ENCODE measurements at places on chromosomes 11 and 22. TPM values are rescaled to one million over a fixed set of nuclear protein-coding genes. Genes with fewer than 3 reads are reported as not detected.

DNA sequence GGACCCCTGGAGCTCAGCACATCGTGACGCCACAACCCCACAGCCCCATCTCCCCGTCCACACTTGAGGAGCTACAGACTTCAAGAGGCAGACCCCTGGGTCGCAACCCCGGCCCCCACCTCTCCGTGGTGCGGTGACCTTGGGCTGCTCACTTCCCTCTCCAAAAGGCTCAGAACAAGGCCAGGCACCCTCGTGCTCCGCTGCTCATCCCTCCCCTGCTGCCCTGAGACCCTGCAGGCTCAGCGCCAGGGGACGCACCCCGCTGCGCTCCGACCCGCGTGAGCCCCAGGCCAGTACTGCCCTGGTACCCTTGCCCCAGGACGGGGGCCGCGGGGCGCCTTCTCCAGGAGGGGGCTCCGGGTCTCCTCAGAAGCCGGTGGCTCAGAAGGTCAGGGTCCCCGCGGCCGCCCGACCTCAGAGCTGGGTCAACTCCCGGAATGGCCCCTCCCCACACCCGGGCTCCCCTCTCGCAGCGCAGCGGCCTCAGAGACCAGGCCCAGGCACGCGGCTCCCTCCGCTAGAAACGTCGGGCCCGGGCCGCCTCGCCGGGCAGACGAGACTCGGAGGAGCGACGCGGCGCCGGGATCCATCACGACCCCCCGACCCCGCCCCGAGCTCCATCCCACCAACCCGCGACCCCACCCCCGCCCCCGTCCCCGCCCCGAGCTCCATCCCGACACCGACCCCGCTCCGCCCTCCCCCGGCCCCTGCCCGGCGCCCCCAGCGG is 563 bp downstream of the GATD1 start:
- no peaks in the 10 kb centered on the region for H3K36me3 ChIP-seq
- peak overlapping the region; percentile 79 for H3K27ac ChIP-seq
- no peak for DNase-seq

DNA sequence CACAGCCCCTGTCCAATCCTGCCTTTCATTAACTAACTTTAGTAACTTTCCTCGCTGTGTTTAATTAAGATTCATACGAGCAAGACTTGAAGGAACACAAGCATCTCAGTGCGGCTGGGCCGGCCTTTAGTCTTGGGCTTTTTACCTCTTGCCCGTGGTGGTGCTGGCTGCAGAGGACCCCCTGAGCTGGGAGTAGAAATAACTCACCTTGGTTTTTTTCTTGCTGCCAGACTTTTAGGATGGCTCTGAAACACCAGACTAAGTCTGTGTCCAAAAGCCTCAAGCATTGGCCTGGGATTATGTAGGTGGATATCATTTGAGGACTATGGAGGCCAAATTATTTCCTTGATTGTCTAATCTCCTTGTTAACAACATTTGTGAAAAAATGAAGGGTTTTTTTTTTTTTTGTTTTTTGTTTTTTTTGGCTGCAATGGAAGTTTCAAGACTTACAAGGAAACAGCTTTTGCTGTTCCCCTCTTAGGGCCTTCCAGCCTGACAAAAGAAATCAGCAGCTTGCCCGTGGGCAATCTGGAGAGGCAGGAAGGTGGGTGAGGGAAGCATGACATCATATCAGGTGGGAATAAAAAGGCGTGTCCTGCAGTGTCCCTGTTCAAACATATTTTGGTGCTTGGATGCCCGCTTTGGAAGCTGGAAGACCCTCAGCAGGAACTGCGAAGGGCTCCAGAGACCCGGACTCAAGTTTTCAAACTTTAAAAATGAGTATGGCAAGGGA is 44.0 kb downstream of the SMIM38 start:
- peak; percentile 34 for DNase-seq
- no peaks in the 10 kb centered on the region for H3K36me3 ChIP-seq
- peaks cover 31% of the 10 kb centered on the region for H3K4me1 ChIP-seq

GRCh38 chr22:50074056-50074455 is 11.2 kb downstream of the MLC1 start:
- H3K36me3 ChIP-seq = no peaks in the 10 kb centered on the region
- DNase-seq = no peak
- no peaks in the 10 kb centered on the region for H3K27me3 ChIP-seq
- no peak overlapping the region for H3K27ac ChIP-seq
- no peaks in the 10 kb centered on the region for H3K4me1 ChIP-seq

- peak; percentile 82 for DNase-seq
- no peak overlapping the region for H3K4me3 ChIP-seq
- no peaks in the 10 kb centered on the region for H3K27me3 ChIP-seq
- no peaks in the 10 kb centered on the region for H3K4me1 ChIP-seq
- no peak overlapping the region for H3K27ac ChIP-seq
Measured at GRCh38 chr11:58927393-58928106, 11.7 kb upstream of the GLYATL1 start.

GRCh38 chr11:61133956-61134662 is 27.1 kb downstream of the VPS37C start:
- no peak for DNase-seq
- no peaks in the 10 kb centered on the region for H3K27me3 ChIP-seq
- peaks cover 5% of the 10 kb centered on the region for H3K4me1 ChIP-seq

GRCh38 chr11:78715639-78716311 is 141.1 kb upstream of the NARS2 start:
- no peaks in the 10 kb centered on the region for H3K4me1 ChIP-seq
- no peaks in the 10 kb centered on the region for H3K36me3 ChIP-seq
- DNase-seq = peak; percentile 21
- no peak overlapping the region for H3K27ac ChIP-seq
- no peak overlapping the region for H3K4me3 ChIP-seq

- no peak overlapping the region for H3K27ac ChIP-seq
- no peaks in the 10 kb centered on the region for H3K36me3 ChIP-seq
- DNase-seq = no peak
- H3K4me1 ChIP-seq = peaks cover 4% of the 10 kb centered on the region
- H3K27me3 ChIP-seq = peaks cover 7% of the 10 kb centered on the region
Measured at GRCh38 chr22:44277386-44278135, 35.2 kb downstream of the SHISAL1 start.

- H3K27ac ChIP-seq = no peak overlapping the region
- peaks cover 8% of the 10 kb centered on the region for H3K27me3 ChIP-seq
- H3K36me3 ChIP-seq = no peaks in the 10 kb centered on the region
Measured at GRCh38 chr11:76317296-76317695, 63.6 kb downstream of the THAP12 start.

- H3K27ac ChIP-seq = no peak overlapping the region
- no peaks in the 10 kb centered on the region for H3K4me1 ChIP-seq
- no peak for DNase-seq
- H3K4me3 ChIP-seq = no peak overlapping the region
- no peaks in the 10 kb centered on the region for H3K27me3 ChIP-seq
Measured at GRCh38 chr11:125476721-125477120, 19.3 kb downstream of the FEZ1 start.

DNA sequence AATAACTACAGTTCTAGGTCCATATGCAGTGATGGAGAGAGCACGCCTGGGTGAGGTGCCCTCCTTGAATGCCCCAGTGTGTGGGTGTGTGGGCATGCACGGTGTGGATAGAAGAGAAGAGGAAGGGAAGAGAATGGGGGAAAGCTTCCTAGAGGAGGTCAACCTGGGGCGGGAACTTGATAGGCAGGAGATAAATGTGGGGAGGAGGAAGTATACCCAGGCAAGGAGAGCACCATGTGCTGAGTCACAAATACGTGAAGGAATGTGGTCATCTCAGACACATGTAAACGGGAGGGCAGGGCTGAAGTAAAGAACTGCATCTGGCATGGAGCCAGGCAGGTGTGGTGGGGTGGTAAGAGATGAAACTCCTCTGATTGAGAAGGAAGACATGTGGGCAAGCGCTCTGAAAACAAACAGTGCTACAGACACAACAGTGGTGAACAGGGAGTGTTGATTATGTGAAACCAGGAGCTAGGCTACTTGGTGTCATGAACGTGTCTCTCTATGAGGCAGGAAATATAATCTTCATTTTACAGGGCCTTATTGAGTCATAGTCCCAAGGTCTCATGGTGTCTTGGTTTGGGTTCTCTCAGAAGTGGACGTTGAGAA is 61.5 kb upstream of the EED start:
- H3K27me3 ChIP-seq = no peaks in the 10 kb centered on the region
- H3K36me3 ChIP-seq = no peaks in the 10 kb centered on the region
- DNase-seq = no peak
- H3K27ac ChIP-seq = no peak overlapping the region
- H3K4me1 ChIP-seq = no peaks in the 10 kb centered on the region

DNA sequence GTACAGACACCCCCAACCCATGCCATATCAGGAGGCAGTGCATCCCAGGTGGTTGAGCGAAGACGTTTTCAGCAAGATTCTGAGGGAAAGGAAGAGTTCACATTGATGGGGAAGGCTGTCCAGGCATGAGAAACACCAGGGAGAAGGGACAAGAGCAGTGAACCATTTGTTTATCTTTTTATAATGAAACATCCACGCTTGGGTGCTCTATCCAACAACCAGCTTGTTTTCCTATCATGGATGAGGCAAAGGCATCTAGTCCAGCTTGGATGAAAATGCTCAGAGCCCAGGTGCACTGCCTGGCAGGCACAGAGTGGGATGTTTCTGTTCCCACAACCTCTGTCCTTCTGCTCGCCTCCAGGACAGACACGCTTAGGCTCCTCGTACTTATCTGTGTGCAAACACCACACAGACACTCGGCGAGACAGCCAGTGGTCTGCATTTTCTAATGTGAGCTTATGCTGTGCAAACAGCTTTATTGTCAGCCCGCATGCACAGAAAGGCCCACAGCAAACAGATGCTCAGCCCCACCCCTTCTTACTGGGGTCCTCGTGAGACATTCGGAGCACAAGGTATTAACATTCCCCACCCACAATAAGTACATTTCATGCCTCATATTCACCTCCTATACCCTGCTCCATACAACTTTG is 45.4 kb upstream of the NTM start:
- DNase-seq = no peak
- H3K4me1 ChIP-seq = no peaks in the 10 kb centered on the region
- no peaks in the 10 kb centered on the region for H3K27me3 ChIP-seq
- H3K36me3 ChIP-seq = no peaks in the 10 kb centered on the region

DNA sequence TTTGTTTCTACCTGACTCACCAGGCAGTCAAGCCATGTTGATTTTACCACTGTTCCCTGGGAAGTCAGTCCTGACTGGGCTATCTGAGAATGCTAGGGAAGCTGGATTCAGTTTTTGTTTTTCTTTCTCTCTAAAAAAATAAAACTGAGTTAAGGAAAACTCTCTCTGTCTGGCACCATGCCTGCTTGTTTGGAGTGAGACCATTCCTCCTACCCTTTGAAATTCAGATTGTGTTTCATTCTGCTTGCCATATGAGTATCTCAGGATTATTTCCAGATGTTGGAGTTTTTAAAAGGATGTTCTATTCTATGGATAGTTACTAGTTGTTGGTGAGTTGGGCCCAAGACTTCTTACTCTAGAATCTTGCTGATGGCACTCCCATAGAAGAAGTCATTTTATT is 1917.0 kb downstream of the LRRC4C start:
- H3K4me3 ChIP-seq = no peak overlapping the region
- no peak overlapping the region for H3K27ac ChIP-seq
- no peaks in the 10 kb centered on the region for H3K4me1 ChIP-seq
- peak; percentile 16 for DNase-seq

DNA sequence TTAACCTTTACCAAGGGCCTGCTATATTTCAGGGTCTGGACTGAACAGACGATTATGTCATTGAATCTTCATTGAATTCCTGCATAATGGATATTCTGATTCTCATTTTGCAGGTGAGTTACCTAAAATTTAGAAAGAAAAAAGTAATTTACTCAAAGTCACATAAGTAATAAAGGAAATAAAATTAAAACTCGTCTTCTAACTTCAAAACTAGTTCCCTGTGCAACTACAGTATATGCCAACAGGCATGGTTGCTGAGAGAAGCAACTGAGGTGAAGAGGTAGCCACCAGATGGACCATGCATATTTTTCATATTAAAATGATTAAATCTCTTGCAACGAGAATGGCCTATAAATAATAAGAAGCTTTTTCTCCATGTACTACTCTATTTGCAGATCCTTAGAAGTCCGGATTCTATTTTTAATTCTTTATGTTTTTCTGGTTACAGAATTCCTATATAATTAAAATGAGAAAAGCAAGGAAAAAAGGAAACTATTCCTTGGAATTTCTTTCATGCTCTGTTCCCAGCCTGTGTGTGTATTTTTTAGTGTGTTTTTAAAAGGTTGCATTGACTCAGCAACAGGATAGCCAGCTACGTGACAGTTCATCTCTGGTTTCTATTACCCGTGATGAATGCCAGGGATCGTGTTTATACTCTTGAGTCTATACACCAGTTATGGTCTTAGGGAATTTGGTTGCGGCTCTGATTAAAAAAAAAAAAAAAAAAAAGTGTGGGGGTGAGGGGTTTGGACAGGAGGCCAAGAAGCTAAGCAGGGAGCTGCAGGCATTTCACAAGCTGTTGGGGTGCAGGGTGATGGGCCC is 186.8 kb downstream of the ETS1 start:
- DNase-seq = peak; percentile 61
- H3K27ac ChIP-seq = no peak overlapping the region
- no peaks in the 10 kb centered on the region for H3K4me1 ChIP-seq
- H3K4me3 ChIP-seq = no peak overlapping the region

DNA sequence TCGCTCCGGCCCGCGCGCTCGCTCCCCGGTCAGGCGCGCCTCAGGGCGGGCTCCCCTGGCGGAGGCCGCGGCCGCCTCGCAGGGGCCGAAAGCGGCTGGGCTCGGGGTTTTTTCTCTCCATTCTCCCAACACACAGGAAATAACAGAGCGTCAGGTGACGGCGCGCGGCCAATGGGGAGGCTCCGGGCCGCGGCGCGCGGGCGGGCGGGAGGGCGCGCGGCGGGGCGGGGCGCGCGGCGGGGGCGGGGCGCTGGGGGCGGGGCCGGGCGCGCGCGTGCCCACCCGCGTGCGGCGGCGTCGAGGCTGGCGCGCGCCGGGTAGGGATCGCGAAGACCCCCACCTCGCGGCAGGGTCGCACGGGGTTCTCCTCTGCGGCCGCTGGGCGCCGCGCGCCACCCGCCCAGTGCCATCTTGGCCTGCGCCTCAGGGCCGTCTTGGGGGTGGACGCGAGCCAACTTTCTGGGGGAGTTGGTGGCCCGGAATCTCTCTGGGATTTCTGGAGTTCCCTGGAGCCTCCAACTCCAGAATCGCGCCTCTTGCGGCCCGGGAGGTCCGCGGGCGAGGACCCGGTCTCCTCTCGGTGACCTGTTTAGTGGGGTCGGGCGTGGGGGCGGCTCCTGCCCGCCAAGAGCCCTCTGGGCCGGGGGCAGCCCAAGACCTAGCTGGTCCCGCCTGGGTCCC is at the start of gene TCF20:
TCF20 (minus strand) TSS at position 144 of the 681 bp plus-strand sequence. CDS start 55,348 bp downstream, outside the sequence.
- peak; percentile 88 for DNase-seq
- peaks cover 4% of the 10 kb centered on the region for H3K4me1 ChIP-seq
- peak within 1 kb of the TSS; percentile 92 for H3K27ac ChIP-seq
- no peaks in the 10 kb centered on the region for H3K27me3 ChIP-seq

RNF215 gene
- total RNA-seq = 8.5 TPM

PDE3B gene
- 79.2 TPM for total RNA-seq

UPB1 gene
- 2.1 TPM for total RNA-seq

ETS1 gene
- 85.7 TPM for total RNA-seq

MMP27 gene
- total RNA-seq = not detected

APOA5 gene
- total RNA-seq = 0.77 TPM

NAP1L4 gene
- 81.6 TPM for total RNA-seq

ALX4 gene
- total RNA-seq = 0.06 TPM

MMP1 gene
- total RNA-seq = 3.1 TPM

Data from lung (tissue), 17 donors.